ENCODE measurements at places on chromosomes 16 and 17. TPM values are rescaled to one million over a fixed set of nuclear protein-coding genes. Genes with fewer than 3 reads are reported as not detected.

NAGS gene
- total RNA-seq: 5.9 TPM

DNA sequence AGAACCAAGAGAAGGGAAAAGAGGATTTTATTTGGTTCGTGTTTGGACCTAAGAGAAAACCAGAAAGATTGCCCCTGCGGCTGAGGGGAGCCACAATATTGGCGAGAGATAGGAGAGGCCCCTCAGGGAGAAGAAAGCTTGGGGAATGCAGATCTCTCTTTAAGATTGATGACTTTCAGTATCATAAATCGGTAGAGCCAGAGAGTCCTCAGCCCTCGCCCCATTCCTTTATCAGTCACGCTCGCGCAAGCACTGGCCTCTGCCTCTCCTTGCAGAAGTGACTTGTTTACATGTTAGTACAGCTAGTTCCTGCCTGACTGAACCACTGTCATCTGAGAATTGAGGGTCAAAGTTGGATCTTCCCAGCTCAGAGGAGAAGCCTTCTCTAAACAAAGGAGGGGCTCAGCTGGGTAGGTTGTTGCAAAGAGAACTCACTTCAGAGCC, 21.5 kb upstream of the KRT19 start:
- no peak for DNase-seq

GRCh38 chr17:31310260-31310659, 3.6 kb downstream of the EVI2B start:
- DNase-seq: no peak

GRCh38 chr16:85193115-85193493, 80.8 kb upstream of the CIBAR2 start:
- DNase-seq: no peak

CACNG3 gene
- total RNA-seq: not detected

GRCh38 chr16:83939266-83939855, 13.7 kb upstream of the OSGIN1 start:
- no peak for DNase-seq

DNA sequence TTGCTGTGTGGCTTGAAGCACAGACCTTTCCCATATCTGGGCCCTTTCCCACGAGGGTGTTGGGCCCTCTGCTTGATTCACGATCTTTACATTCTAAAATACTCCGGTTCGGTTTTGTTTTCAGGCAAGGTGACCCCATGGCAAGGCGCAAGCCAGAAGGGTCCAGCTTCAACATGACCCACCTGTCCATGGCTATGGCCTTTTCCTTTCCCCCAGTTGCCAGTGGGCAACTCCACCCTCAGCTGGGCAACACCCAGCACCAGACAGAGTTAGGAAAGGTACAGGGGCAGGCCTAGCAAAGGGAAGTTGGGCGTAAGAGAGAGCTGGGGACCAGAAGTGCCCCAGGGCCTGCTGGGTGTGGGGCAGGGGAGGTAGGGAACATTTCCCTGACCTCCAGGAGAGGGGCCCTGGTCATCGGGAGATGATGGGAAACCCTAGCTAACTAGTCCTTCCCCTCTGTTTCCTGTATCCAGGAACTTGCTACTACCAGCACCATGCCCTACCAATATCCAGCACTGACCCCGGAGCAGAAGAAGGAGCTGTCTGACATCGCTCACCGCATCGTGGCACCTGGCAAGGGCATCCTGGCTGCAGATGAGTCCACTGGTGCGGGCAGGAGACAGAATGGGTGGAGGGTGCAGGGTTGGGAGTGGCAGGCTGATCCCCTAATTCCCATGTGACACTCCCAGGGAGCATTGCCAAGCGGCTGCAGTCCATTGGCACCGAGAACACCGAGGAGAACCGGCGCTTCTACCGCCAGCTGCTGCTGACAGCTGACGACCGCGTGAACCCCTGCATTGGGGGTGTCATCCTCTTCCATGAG, 1.4 kb downstream of the ALDOA start:
- DNase-seq: no peak

DNA sequence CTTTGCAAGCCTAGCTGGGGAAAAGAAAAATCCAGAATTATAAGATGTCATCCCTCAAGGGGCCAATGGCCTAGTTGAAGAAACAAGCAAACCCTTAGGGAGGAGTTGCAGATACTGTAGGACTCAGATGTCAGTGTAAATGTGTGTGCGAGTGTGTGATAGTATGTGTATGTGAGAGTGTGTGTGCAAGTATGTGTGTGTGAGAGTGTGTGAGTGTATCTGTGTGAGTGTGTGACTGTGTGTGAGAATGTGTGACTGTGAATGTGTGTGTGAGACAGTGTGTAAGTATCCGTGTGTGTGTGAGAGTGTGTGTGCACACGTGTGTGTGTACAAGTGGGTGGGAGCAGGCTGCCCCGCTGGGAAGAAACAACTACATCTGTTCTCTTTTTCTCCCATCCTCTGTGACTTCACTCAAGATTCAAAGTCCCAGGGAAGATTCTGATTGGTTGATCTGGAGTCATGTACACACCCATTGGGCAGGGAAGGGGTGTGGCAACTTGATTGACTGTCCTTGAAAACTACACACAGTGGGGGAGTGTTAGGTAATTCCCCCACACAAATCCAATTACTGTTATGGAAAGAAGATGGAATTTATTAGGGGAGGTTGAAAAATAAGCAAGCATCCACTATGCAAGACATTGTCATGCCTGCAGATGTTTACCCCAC, 40.7 kb downstream of the IRX3 start:
- DNase-seq: no peak

GDPD3 gene
- 0.31 TPM for total RNA-seq

RNU2-1 gene
- total RNA-seq: not detected

Measured in H7 (cell line).